ENCODE measurements at places on chromosomes 12 and 14.

DNA sequence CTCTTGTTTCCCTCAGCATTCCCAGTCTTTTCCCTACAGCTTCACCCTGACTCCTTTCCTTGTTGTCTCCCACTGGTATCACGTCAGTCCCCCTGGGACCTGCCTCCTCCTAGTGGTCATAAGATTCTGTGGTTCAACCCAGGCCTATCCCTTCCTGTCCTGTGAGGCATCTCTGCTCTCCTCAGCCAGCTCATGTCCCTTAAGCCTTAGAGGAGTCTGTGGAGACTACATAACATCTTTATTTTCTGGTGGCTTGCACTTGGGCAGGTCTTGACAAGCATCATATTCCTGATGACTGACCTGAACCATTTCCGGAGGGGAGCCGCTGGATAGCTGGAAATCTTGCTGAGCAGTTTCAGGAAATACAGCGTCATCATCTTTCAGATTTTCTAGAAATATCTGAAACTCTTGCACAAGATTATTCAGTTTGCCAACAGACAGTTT is 688 bp downstream of the C12orf71 start:
- DNase-seq = no peak

DNA sequence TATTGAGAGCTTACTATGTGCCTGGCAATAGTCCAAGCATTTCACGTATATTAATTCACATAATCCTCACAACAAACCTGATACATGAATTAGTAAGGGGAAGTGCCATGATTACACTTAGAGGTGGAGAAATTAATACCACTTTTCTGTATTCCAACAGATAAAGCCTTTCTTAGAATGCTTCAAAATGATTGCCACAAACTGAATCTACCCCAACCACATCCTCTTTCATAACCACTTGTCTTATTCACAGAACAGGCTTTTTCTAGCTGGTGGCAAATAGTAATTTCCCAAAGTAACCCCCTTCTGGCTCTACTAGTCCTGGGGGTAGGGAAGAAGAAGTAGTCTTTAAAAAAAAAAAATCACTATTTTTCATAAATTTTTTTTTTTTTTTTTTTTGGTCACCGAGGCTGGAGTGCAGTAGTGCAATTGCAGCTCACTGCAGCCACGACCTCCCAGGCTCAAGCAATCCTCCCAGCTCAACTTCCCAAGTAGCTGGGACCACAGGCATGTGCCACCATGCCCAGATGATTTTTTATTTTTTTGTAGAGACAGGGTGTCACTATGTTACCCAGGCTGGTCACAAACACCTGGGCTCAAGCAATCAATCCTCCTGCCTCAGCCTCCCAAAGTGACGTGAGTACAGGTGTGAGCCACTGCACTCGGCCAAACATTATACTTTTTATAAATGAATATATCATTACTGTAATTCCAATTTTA is 59.0 kb upstream of the ARID2 start:
- no peak for DNase-seq

GRCh38 chr14:54356172-54356571 is 40.6 kb upstream of the CDKN3 start:
- no peak for DNase-seq

DNA sequence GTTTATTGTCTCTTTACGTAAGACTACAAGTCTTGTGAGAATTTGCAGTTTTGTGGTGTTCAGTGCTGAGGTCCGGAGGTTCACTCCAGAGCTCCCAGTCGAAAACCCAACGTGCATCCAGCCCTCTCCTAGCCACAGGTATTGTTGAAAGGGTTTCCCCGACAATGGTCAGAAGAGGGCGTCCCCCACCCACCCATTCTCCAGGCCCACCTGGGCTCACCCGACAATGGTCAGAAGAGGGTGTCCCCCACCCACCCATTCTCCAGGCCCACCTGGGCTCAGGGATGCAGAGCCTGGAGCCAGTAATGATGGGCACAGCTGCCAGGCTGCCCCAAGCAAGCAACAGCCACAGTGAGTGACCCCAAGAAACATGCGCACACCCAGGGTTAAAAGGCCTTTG is 126.8 kb upstream of the EVL start:
- DNase-seq = no peak

- DNase-seq = no peak
Observed at GRCh38 chr12:116159175-116159574, 118.3 kb downstream of the MED13L start.

- DNase-seq = no peak
Observed at GRCh38 chr12:466039-466438, 6.3 kb downstream of the B4GALNT3 start.

- no peak for DNase-seq
Observed at GRCh38 chr12:124632519-124632984, 65.1 kb upstream of the NCOR2 start.

- peak; percentile 80 for DNase-seq
Observed at GRCh38 chr12:19129486-19130223, at the start of gene PLEKHA5. Gene PLEKHA5 (plus strand): TSS chr12:19129733. CDS start chr12:19129800, 67 bp downstream.

DNA sequence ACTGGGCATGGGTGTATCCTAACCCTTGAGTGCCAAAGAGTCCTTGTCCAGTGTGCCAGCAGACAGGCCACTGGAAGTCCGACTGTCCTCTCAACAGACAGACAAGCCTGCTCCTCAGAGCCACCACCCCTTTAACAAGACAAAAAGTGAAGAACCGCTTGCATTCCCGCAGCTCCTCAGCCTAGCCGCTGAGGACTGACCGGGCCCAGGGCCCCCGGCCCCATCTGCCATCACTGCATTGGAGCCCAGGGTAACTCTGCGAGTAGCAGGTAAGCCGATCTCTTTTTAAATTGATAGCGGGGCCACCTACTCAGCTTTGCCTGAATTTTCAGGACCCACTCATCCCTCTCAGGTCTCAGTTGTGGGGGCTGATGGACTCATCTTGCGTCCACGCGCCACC is 68.9 kb downstream of the MOK start:
- DNase-seq = no peak

- DNase-seq = no peak
Observed at GRCh38 chr12:49917788-49918173, 14.1 kb upstream of the FAIM2 start.

DNA sequence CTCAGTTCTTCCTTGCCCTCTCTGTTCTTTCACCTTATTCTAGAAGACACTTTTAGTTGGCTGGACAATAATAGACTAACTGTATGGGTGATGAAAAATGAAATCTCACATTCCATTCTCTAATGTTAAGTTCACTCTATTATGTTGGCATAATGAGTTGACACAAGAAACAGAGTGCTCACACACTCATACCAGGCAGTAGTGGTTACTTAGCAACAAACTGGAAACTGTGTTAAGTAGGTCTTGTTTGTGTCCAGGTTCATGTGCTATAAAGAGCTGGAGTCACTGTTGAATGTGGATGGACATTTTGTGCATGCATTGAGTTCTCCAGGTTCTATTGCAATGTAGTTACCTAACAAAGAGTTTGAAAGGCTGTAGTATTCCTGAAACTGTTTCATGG is 16.9 kb upstream of the PPP4R4 start:
- DNase-seq = no peak

DNA sequence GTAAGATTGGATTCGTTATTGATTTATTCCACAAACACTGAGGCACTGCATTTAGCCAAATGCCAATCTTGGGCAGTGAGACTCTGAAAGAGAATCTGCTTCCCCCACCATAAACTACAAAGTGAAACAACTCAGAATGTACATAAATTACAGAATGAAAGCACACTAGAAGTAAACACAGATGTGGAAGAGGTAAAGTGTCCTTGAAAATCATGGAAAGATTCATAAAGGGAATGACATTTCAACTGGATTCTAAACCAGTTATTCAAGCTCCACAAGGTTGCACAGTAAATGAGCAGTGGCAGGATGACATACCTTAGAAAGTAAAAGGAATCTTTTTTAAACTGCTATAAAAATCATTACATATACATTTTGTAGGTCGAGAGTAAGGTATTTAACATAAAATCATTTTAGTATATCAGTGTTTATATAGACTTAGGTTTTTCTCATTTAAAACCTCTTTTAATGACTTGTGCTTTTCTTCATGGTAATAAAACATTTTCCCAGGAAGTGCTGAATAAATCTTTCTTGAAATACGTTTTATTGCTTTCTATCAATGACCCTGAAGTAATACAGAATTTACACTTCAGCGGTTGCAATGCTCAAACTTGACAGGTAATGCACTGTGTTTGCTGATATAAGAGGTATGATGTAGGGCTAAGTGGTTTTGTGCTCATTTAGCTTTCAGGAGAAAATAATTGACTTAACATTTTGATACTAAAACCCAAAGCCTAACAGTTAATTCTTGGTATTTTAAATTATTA is 270.6 kb downstream of the NAV3 start:
- no peak for DNase-seq

- no peak for DNase-seq
Observed at GRCh38 chr12:71973687-71974086, 35.0 kb downstream of the TPH2 start.

DNA sequence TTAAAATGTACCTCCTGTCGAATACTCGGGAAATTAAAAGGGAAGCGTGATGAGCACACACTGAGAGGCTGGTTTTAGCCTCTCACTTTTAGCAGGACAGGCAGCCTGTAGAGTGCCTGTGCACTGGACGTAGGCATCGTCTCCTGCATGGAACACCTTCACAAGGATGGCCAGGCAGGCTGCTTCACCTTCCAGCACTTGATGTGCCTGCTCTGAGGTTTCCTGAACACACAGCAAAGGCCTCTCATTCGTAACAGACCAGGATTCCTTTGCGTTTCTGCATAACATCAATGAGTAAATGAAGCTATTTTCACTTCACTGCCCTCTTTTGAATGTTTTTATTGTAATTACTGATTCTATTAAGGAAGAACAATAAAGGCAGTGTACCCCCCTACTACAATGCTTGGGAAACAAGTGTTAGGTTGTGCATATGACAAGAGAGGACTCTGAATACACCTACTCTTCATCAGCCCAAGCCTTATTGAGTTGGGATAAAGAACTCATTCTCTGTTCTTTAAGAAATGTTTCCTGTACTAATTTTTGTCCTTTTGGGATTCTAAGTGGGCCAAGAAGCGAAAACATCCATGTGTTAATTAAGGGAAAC is 1077.6 kb upstream of the FOXG1 start:
- no peak for DNase-seq

GRCh38 chr12:68203460-68203875 is 22.1 kb downstream of the IL26 start:
- no peak for DNase-seq

GRCh38 chr14:100857233-100857922 is 31.5 kb downstream of the MEG3 start:
- no peak for DNase-seq

- DNase-seq = no peak
Observed at GRCh38 chr12:3431686-3432085, 59.3 kb upstream of the PRMT8 start.

GRCh38 chr12:29208936-29209701 is 60.0 kb downstream of the FAR2 start:
- DNase-seq = no peak

DNA sequence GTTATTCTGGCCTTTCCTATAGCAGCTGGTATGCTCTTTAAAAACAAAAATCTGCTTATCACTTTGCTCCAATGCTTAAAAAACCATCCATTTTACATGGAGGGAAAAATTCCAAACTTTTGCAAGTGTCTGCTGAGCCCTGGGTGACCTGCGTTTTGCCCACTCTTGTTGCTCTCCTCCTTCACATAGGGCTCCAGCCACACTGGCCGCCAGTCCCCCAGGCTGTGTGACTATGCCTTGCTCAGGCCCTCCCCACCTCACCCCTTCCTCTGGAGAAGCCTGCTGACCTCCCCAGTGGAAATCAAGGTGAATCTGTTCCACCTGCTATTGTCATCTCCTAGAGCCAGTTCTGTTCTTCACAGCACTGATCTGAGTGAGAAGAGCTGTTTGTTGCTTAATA is 126.9 kb downstream of the SLC25A47 start:
- DNase-seq = no peak

DNA sequence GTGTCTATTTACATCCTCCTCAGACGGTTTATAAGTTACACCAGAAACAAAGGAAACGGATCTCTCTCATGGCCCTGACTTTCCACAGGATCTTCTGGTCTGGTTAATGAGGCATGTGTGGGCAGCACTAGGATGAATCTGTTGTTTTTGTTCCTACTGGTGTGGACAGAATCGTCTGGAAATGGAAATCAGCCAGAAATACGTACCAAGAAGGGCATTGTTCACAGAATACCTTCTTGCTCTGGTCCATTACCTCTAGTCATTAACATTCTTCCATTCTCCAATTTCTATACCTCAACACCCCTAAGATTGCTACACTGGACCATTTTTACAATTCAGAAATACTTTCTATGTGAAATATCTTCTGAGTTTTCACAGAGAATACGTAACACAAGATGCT is 86.0 kb downstream of the TPH2 start:
- no peak for DNase-seq

DNA sequence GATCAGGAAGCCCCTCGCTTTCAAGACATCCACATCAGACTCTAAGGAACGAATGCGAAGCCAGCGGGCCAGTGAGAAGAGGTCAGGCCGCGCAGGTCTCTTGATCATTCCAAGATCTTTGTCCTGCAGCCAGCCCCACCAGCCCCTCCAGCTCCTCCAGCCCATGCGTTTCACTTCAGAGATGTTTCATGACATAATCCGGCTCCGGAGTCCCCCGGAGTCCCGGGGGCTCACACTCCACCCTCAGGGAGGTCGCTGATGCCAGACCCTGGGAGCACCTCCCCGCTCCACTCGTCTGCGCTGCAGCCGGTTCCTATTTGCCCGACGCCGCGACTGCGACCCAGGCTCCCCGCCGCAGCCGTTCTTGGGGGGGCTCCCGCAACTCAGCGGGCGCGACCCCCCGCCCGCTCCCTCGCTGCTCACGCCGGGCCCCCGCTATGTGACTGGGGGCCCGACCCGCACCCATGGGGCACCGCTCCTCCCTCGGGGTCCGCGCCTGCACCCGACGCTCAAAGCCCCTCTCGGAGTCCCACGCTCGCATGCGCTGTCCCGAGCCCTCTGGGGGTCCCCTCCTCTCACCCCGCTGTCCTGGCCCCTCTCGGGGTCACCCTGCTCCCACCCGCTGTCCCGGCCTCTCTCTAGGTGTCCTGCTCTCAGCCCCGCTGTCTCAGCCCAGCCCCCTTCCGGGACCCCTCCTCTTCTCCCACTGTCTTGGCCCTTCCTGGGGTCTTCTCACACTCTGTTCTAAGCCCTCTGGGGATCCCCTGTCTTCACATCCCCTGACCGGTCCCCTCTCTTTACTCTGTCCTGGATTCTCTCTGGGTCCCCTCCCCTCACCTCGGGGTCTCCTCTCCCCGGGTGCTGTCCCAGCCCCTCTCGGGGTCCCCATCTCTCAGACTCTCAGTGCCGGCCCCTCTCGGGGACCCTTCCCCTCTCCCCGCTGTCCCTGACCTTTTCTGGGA is 1.1 kb downstream of the TAOK3 start:
- peak; percentile 34 for DNase-seq

- no peak for DNase-seq
Observed at GRCh38 chr14:99596071-99596627, 7.9 kb downstream of the CCDC85C start.

DNA sequence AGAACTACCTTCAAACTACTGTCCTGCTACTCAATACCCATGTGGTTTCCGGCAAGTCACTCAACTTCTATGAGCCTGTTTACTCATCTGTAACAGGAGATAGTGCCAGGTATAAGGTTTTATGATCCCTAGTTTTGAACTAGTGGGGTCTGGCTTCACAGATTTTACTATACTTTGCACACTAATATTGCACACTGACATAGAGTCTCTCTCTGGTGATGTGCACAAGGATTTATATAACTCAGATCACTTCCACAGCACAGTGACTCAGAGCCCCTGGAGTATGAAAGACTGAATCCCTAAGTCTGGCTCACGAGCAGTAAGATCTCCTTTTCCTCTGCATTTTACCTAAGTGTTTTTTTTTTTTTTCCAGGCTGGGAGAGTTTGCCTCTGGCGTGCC is 69.7 kb upstream of the SLC38A2 start:
- DNase-seq = no peak

- no peak for DNase-seq
Observed at GRCh38 chr12:64080319-64081007, 141.6 kb downstream of the KICS2 start.
